DMS53 (cell line): ENCODE measurements at places on chromosomes 5 and 9.
A peak's percentile ranks its signal among the peaks of the same experiment; 100 is the strongest.

- no peak for DNase-seq
Observed at GRCh38 chr9:7376833-7377232, 422.7 kb downstream of the DMAC1 start.

DNA sequence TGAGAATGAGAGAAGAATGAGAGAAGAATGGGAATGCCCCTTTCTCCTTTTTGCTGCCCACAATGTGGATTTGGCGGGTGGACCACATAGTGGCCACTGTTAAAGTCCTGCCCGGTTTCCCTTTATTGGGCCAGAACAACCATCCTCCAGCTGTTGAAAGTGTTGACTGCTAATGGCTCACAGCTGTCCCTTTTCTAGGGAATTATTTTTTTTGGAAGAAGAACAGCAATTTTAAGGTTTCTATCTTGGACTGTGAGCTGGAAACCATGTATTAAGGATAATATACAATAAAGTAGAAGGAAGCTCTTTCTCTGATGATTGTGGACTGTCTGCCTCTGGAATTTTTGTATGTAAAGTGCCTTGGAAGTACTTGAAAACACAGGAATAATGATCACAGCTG is 185.9 kb downstream of the DMRT2 start:
- no peak for DNase-seq

DNA sequence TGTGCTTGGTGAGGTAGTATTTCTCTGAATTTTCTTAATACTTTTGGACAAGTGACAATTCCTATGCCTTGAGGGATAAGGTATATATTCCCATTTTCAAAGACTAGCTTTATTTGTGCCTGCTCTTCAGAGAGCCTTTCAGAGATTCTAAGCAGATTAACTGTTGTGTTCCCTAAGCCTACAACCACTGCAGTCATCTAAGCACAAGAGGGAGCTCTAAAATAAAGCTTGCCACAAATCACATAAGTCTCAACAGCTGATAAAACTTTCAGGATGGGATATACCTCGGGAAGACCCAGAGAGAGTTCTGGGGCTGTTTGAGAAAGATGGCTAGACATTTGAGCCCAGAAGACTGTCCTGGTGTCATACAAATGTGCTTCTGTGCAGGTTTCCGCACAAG is 157.3 kb downstream of the CYLC2 start:
- DNase-seq: peak; percentile 10

GRCh38 chr9:123111427-123112014 is 78.1 kb downstream of the GPR21 start:
- peak; percentile 89 for DNase-seq

GRCh38 chr5:463952-464351 is 21.0 kb downstream of the EXOC3 start:
- no peak for DNase-seq

DNA sequence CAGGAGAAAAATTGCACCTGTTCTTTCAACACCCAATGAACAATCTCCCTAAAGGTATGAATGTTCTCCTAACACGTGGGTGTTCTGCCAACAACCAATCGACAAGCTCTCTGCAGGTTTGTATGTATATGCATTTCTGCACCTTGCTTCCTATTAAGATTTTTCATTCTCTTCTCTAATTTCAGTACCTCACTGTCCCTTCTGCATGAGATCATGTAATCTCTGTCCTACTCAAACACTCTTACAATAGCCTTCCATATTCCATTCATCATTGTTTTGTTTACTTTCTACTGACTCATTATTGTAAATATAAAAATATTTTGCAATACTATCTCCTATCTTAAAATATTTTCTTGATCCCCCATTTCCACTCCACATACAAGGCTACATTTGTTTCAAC is 382.0 kb downstream of the CDH12 start:
- peak; percentile 78 for DNase-seq

DNA sequence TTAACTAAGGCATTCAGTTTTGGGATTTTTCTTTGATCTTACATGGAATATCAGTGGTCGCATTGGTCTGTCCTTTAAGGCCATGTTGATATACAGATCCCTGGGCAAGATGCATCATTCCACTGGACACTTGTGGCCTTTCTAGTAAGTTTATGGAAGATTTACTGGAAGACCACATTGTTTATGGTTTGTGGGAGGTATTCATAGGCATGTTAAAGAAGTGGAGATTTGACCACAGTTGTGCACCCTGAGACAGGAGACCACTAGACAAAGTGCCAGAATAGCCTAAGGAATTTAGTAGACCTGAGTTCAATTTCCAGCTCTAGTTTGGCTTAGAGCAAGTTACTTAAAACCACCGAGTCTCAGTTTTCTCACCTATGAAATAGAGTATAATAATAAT is 383.1 kb upstream of the PAPPA start:
- no peak for DNase-seq

DNA sequence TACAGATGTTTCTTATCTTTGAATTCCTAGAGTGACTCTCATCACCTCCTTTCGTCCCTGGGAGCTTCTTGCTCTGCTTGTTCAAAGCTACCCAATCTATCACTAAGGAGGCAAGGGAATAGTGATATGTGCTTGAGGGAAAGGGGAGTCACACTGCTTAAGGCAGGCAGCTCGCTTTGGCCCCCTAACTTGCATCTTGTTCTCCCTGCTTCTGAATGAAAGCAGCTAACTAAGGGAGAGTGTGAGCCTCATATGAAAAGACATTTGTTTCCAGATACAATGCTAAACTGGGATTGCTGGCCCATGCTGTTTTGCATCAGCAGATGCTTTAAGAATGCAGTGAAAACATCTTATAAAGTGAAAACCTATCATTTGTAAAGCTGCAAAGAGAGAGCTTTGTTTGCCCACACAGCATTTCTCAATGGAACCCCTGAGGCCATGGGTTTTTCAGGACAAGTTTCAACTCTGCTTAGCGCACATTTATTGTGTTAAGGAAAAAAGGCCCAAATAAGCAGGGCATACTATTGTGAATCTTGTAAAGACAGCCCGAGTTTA is 367.9 kb upstream of the ADAMTSL1 start:
- no peak for DNase-seq

GRCh38 chr5:178553517-178553916 is 36.7 kb downstream of the COL23A1 start:
- no peak for DNase-seq

DNA sequence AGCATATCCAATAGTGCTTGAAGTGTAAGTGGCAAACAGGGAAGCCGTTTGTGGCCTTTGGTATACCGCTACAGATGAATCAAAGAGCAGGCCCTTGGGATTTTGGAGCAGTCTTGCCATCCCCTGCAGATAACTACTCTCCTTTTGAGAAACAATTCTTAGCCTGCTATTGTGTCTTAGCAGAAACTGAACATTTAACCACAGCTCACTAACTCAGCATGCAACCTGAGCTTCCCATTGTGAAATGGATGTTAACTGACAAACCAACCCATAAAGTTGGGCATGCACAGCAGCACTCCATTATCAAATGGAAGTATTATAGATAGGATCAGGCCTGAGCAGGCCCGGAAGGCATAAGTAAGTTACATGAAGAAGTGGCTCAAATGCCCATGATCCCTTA is 315.3 kb upstream of the PTGER4 start:
- no peak for DNase-seq

- peak; percentile 89 for DNase-seq
Observed at GRCh38 chr5:19734776-19735175, 253.2 kb downstream of the CDH18 start.
